ENCODE measurements at places on chromosomes 13 and 19.

GRCh38 chr13:44174769-44175425, 198.7 kb upstream of the SERP2 start:
- no peak for DNase-seq

- no peak for DNase-seq
Observed at GRCh38 chr13:50226515-50227155, 211.4 kb downstream of the KCNRG start.

GRCh38 chr19:19040417-19040816, 7.0 kb downstream of the ARMC6 start:
- no peak for DNase-seq

GRCh38 chr13:109784590-109785140, 1.7 kb downstream of the IRS2 start:
- DNase-seq, result no peak

- DNase-seq, result no peak
Observed at GRCh38 chr13:55000043-55000442, 1971.4 kb downstream of the OLFM4 start.

DNA sequence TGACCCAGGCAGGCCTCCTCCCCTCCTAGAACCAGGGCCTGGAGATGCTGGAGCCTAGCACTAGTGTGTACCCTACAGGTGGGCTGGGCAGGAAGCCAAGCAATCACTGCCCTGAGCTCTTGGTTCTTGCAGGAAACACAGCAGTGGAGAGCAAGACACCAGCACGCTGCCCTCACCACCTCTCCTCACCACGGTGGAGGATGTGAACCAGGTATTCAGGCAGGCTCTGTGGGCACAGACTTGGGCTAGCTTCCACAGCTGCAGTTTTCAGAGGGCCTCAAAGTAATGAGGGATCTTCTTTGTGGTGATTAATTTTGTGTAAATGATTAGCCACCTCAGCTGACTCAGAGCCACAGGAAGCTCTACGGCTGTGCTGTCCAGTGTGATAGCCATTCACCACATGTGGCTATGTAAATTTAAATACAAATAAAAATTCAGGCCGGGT, 13.6 kb upstream of the GPI start:
- no peak for DNase-seq

DNA sequence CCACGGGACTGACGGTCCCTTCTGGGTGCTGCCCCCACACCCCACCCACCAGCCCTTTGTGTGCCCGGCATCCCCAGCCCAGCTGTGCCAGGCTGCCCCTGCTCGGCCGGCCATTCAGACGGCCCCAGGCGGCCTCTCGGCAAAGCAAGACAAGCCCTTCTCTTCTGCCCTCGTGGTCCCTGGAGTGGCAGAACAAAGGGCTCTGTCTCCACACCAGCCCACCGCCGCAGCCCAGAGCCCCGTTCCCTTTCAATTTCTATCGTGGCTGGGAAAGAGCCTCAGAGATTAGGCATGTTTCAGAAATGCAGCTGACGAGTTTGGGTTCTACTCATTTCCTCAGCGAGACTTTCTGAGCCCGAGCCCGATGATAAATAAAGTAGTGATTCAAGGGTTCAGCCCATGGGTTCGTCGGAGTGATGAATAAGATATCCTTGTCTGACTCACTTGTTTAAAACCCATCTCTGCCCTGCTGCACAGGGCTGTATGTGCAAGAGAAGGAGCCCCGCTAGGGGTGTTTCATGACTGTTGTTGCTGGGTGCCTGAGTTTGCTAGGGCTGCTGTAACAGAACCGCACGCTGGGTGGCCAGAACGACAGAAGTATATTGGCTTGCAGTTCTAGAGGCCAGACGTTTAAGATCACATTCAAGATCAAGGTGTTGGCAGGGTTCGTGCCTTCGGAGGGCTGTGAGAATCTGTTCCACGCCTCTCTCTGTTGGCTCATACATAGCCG, 4.3 kb downstream of the MYO9B start:
- peak; percentile 38 for DNase-seq

GRCh38 chr19:30882411-30883005, 466.7 kb downstream of the TSHZ3 start:
- DNase-seq, result no peak

- peak; percentile 17 for DNase-seq
Observed at GRCh38 chr13:41428155-41428554, 29.2 kb upstream of the RGCC start.

DNA sequence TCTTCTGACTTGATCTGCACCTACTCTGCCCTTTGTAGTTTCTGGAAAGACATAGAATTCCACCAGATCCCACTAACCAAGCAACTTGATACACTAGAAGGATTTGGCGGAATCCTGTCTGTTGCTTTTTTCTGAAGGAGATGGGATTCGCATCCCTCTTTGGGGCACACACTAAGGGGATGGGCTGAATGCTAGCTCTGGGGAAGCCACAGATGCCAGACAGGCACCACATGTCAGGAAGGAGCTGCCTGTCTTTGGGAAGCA, 52.1 kb downstream of the SERP2 start:
- no peak for DNase-seq

DNA sequence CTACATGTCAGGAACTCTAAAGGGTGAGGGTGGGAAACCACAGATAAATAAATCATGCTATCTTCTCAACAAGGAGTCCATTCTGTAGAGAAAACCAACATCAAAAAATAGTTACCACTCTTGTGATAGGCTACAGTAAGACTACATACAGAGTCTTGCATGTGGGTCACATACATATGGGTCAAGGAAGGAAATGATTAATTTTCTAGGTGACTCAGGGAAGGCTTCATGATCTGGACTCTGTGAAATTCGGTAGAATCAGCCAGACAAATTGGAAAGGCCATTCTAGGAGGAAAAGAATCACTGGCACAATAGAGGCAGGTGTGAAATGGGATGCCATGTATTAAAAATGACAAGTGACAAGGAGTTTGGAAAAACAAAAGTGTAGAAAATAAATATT, 638.9 kb downstream of the LIG4 start:
- no peak for DNase-seq

DNA sequence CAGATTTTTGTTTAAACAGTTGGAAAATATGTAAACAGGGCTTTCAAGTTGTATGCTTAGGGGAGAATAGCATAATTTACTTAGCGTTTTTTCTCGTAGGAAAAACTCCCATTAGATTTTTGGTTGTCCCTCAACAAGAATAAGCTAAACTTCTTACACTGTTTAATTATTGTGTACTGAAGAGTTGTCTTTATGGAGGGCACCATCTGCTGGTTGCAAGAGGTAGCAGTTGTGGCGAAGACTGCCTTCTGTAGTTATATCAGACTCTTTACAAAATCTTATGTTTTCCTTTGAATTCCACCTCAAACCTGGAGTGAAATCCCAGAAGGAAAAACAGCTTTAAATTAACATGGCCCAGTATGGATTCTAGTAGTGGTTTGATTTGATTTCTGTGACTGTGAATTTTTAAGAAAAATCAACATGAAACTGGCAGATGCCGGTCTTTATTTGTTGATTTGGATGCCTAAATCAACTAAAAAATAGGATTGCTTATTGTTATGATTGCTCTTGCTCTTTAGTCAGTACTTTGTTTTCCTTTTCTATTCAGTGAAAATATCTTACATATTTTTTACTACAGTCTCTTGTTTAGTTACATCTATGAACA, 53.4 kb downstream of the PDS5B start:
- no peak for DNase-seq

GRCh38 chr19:47049307-47049700, 880 bp upstream of the TMEM160 start:
- no peak for DNase-seq

DNA sequence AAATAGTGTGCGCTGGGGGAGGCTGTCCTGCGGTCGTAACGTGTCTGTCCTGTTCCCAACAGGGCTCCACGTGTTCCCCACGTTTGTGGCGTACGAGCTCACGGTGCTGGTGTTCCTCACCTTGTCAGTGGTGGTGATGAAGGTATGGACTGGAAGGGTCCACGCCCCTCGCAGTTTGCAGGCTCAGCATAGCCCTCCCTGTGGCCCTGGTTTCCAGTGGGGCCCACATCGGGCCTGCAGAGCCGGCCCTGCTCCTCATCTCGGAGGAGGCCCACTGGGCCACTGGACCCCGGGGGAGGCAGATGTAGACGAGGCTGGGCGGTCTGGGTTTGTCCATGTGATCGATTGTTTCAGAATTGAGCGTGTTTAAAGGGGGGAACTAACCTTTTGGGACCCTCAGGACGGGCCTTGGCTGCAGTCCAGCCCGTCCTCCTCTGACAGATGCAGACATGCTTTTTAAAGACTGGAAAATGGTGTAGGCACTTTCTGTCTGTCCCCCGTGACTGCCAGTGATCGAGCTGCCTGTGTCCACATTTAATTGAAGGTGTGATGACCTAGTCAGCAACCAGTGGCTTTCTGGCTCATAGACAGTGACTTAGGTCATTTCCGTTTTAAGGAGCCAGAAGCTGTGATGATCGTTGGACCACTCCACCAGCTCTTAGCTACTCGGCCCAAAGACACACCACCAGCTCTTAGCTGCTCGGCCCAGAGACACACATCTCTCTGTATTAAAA, 37.1 kb upstream of the TFDP1 start:
- no peak for DNase-seq

- no peak for DNase-seq
Observed at GRCh38 chr19:10134040-10134439, 14.3 kb upstream of the EIF3G start.

- DNase-seq, result no peak
Observed at GRCh38 chr19:35609851-35610353, 2.6 kb upstream of the HAUS5 start.

- no peak for DNase-seq
Observed at GRCh38 chr13:78881751-78882150, 222.8 kb upstream of the OBI1 start.

- DNase-seq, result no peak
Observed at GRCh38 chr13:93767917-93768409, 541.4 kb downstream of the GPC6 start.

GRCh38 chr19:15976836-15977689, 28.3 kb downstream of the OR10H4 start:
- DNase-seq, result no peak

GRCh38 chr13:95546919-95547318, 5.6 kb upstream of the CLDN10 start:
- DNase-seq, result no peak

GRCh38 chr13:95499811-95500712, 52.5 kb upstream of the CLDN10 start:
- no peak for DNase-seq

DNA sequence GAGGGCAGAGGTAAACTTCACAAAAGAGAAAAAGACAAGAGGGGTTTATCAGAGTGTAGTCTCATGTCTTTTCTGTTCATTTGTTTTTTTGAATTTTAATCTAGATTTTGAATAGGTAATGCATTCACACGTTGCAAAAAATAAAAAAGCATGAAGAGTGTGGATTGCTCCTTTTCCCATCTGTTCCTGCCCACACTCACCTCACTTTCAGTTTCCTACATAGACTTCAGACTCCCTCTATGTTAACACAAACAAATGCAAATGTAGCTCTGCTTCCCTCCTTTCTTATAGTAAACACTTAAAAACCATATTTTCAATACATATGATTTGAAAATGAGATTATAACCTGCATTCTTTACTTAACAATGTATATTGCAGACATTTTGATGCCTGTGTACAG, 20.3 kb downstream of the TNFSF13B start:
- no peak for DNase-seq

DNA sequence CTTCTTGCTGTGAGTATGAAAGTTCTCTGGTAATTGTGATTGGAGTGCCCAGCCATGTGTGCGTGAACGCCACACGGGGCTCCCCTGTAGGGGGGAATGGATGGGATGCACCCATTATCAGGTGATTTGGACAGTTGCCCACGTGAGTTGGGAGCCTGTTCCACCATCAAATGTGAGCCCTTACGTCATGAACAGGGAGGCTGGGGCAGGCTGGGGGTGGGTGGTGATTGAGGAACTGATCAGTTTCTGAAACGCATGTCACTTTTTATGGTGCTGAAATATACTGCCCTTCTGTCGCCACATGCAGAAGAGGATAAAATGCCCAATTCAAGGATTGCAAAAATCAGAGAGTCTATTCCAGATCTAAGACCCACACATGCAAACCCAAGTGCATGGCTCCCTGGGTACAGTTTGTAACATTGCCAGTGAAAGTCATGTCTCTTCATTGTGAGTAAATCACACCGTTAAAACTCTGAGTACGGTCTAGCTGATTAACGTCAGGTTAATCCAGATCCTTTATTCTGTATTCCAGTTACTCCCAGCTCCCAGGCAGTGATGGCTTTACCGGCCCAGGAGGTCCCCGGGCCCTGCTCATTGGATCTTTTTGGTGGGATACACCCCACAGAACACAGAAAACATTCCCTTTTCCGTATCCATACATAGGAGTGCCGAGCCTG, 90.2 kb downstream of the RAB20 start:
- no peak for DNase-seq

DNA sequence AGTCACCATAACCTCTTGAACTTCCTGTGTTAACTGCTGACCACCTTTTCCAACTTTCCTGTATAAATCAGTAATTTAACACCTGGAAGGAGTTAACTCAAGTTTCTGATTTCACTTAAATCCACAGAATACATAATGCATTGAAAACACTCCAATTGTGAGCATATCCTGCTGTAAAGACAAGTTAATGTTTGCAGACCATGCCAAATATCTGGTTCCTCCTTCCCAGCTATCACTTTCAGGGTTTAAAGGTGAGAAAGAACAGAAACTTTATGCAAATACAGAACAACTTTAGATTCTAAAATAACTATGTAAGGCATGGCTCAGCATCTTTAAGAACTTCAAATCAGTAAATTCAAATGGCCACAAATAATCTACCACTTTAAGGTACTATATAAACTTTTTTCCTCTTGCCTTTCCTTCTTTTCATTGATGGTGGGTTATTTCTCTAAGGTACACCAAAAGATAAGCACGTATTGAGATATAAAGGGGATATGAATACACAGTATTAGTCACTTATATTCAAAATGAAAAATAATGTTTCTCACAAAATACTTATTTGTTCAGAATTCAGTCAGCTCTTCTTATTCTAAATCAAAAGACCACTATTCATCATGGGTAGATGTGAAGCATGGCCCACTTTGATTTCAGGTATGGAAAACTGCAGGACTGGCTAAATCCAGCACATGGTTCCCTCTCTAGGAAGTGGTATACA, 6.6 kb upstream of the TPTE2 start:
- DNase-seq, result no peak

DNA sequence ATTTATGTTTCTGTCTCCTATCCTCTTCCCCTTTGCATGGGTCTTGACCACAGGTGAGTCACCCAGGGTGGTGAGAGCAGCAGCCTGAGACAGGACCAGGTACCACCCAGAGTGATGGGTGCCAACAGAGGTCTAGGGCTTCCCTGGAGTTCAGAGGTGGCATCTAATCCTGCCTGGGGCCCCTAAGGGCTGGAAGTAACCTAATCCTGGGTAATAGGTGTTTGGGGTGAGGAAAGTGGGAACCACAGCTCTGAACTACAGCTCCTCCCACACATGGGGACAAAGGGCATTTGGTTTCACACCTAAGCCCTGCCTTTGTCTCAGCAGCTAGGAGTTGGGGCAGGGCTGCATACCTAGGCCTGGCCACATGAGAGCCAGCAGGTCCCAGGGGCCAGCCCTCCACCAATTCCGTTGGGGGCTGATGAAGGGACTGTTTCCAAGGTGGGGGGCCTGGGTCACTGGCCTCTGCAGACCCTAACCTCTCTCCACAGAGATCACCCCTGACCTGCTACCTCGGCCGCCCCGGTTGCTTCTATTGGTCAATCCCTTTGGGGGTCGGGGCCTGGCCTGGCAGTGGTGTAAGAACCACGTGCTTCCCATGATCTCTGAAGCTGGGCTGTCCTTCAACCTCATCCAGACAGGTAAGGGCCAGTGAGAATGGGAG, 8.0 kb downstream of the SPHK2 start:
- DNase-seq, result no peak

All from stimulated activated CD4-positive, alpha-beta T cell treated with anti-CD3 and anti-CD28 coated beads, Interleukin-1b, Interleukin-23, amount 100 ng/mL, for 1 hour (primary cell).